ENCODE measurements at places on chromosomes 11 and 22.

- no peak for DNase-seq
Measured at GRCh38 chr22:24265734-24266133, 4.9 kb upstream of the SPECC1L start.

GRCh38 chr22:24758164-24758799 lies 16.2 kb downstream of the PIWIL3 start:
- DNase-seq, result no peak

DNA sequence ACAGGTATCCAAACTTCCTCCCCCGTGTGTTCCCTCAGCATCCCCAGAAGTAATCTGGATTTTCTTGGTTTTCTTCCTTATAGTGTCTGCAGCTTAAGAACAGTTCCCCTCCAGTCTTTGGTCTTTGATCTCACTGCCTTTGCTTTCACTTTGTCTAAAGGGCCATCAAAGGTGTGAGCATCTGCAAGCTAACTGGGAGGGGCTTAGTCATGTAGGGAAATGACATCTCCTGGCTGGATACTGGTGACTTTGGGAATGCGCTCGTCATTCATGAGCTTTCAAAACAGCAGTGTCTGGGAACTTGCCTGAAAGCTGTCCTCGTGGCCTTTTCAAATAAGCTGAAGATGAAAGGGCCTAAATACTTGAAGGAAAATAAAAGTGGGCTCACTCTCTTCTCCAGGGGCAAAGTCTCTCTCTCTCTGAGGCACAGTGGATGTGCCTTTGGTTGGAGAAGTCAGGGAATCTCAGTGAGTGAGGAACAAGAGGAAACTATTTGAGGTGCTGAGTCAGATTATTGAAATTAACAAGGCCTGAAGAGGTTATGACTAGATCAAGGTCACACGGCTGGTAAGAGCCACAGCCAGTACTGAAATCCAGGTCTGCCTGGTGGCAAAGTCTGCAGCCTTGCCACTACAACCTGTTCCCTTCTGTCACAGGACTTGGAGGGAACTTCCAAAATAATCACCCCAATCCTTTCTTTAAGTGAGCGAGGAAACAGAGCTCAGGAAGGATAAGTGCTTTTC lies 45.6 kb upstream of the TENM4 start:
- DNase-seq, result no peak

DNA sequence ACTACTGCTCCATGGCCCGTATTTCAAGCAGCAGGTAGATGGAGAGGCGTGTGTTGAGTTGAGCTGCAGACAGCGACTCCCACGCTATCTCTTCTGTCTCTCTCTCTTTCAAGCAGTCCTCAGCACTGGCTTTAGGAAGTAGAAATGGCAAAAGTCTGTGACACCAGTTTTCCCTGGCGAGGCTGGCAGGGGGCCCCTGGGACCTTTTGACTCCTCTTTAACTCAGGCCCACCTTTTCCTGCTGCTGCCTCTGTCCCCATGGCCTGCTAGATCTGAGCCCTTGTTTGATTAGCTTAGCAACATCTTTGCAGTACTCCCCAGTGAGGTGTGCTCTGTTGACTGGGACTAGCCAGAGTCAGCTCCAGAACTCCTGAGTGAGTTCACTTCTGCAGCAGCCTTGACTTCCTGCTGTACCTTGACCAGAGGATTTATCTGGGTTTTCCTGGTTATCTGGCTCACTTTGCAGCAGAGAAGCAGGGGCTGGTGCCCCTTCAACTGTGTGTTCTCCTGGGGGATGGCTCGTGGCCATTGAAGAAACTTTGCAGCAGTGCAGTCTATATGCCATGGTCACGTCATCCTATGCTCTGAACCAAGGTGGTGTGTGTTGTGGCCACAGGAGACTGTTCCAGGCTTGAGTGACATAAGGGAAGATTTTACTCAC lies 183.9 kb downstream of the DBX1 start:
- DNase-seq, result no peak

- no peak for DNase-seq
Measured at GRCh38 chr11:116980136-116980793, 118.0 kb downstream of the SIK3 start.

DNA sequence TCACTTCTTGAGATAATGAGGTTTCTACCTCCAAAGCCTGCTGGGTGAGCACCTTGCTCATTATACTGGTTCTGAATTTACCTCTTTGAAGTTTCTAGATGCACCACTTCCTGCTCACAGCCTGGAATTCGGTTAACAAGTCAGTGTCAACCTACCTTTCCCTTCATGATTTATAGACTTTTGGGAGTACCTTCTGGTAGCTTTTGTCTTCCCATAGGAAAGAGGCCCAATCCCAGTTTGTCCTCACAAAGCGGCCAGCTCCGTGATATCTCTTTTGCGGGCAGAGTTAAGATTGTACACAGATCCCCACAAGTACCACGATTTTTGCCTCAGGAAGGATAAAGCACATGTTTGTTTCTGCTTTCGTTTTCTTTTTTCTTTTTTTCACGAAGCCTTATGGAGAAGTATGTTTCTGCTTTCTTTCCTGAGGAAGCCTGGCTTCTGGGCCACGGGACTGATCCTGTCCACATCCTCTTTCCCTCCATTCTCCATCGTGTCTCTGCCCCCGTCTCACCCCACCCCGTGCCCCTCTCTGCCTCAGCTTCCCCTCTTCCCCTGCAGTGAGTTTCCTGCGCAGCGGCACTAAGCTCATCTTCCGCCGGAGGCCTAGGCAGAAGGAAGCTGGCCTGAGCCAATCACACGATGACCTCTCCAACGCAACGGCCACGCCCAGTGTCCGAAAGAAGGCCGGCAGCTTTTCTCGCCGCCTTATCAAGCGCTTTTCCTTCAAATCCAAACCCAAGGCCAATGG lies 5.7 kb upstream of the HINFP start:
- no peak for DNase-seq

- no peak for DNase-seq
Measured at GRCh38 chr11:16226245-16226644, 130.1 kb downstream of the SOX6 start.

DNA sequence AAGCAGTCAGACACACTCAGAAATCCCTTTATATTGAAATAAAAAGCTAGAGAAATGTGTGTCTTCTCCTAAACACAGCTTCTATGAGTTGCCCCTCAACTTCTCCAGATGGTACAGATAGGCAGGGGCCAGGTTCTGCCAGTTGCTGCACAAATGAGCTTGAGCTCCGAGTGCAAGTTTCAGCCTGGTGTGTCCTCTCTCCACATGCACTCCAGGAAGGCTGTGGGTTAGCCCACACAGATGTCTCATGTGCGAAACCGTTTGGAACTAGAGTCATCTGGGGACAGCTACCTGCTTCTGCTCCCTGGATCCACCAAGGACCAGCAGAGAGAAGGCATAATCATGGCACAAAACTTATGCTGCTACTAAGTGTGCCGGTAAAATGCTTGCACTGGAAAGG lies 812.6 kb downstream of the OPCML start:
- no peak for DNase-seq

All from NCI-H187 (cell line).